ENCODE measurements at places on chromosomes 6 and 20.

DNA sequence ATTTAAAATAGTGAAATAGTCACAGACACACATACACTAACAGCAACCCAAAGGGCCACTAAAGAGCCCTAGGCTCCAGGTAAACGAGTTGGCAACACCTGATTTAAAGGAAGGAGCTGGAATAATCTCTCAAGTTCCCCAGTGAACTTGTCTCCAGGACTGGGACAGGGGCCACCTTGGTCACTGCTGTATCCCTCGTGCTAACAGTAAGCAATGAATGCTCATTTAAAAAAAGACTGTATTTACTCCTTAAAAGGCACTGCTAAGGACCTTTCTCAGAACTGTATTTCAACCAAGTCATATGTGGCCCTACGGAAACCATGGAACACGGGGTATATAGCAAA lies 1.3 kb downstream of the DIDO1 start:
- no peak for DNase-seq

- DNase-seq: no peak
Observed at GRCh38 chr6:153032255-153032882, 29.9 kb upstream of the MTRF1L start.

- no peak for DNase-seq
Observed at GRCh38 chr6:143026696-143027449, 33.8 kb upstream of the AIG1 start.

GRCh38 chr20:7199861-7200260 lies 432.4 kb downstream of the BMP2 start:
- no peak for DNase-seq

DNA sequence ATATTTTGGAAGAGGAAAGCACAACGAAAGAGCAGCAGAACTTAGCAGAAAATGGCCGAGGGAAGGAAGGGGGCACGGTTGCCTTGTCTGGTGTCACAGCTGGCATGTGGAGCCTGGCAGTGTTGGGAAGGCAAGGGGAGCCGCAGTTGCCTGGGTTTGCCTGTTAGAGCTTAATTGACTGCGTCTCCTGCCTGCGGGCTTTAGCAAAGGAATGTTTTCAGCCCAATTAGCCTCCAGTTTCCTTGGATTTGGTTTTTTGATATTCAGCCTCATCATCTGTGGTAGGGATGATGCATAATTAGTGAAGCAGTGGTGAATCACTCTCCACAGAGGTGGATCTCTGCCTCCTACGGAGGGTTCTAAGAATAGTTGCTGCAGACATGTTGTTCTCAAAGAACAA lies 832.6 kb downstream of the QKI start:
- no peak for DNase-seq

DNA sequence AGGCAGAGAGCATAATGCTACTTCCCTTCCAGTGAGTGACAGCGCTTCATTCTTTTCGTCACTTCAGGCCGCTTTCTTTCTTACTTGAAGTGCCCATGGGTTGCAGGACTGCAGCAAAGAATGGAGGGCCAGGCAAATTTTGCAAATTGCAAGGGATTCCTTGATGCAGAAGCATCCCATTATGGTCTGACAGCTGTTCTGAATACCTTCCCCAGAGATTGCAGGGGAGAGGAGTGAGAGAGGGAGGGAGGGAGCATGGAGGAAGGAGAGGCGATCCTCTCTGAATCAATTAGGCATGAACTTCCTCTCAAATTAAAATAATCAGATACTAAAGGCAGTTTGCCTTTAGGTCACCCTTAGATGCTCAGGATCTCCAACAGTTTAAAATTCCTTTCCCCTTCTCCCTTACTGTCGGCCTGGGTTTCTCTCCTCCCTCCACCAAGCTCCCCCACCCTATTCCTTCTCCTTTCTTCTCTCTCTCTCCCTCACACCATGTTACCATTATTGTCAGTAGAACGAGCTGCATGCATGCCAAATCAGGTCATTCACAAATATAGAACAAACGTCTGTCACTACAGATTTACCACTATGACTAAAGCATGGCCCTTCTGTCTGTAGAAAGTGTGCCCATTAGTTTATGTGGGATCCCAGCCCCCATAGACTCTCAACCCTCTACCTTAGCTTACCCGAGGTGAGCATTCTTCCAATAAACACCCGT lies 289.2 kb downstream of the CD83 start:
- no peak for DNase-seq

DNA sequence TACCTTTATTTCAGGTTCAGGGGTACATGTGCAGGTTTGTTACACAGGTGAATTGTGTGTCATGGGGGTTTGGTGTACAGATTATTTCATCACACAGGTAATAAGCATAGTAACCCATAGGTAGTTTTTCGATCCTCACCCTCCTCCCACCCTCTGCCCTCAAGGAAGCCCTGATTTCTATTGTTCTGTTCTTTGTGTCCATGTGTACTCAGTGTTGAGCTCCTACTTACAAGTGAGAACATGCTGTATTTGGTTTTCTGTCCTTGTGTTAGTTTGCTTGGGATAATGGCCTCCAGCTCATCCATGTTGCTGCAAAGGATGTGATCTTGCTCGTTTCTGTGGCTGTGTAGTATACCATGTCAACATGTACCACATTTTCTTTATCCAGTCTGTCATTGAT lies 66.0 kb downstream of the STK4 start:
- no peak for DNase-seq

DNA sequence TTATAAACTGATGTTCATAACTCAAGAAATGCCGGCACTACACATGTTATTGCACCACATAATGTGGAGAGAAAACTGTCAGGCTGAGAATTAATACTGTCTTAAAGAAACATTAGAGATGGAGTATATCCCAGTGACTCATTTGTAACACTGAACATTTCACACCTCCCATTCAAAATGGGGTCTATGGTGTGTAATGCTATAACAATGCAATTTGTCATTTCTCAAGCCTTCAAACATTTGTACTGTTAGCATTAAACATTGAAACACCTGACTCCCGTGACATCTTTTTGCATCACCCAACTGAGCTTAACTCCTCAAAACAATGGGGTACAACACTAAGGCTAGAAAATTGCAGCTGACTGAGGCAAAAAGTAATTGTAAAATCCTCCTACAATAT lies 151.7 kb downstream of the DST start:
- DNase-seq: no peak

DNA sequence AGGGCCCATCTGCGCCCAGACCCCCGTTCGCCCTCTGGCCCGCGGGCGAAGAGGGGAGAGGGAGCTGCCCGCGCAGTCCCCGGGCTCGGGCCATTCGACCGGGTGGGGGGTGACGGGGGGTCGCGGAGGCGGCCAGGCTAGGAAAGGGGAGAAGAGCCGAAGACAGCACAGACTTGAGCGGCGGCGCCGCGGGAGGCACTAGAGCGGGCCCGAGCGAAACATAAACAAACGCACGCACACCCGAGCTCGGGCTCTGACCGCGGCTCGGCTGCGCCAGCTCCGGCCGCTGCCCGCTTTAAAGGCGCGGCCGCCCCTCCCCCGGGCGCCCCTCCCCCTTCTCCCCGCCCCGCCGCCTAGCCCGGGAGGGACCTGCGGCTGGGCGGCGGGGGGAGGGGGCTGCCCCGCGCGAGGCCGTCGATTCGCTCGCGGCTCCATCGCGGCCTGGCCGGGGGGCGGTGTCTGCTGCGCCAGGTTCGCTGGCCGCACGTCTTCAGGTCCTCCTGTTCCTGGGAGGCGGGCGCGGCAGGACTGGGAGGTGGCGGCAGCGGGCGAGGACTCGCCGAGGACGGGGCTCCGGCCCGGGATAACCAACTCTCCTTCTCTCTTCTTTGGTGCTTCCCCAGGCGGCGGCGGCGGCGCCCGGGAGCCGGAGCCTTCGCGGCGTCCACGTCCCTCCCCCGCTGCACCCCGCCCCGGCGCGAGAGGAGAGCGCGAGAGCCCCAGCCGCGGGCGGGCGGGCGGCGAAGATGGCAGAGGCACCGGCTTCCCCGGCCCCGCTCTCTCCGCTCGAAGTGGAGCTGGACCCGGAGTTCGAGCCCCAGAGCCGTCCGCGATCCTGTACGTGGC lies at the start of gene FOXO3:
Gene FOXO3 (plus strand): TSS at position 455 of the 846 bp plus-strand sequence. CDS start 292 bp downstream, at position 747.
- DNase-seq: peak; percentile 69

DNA sequence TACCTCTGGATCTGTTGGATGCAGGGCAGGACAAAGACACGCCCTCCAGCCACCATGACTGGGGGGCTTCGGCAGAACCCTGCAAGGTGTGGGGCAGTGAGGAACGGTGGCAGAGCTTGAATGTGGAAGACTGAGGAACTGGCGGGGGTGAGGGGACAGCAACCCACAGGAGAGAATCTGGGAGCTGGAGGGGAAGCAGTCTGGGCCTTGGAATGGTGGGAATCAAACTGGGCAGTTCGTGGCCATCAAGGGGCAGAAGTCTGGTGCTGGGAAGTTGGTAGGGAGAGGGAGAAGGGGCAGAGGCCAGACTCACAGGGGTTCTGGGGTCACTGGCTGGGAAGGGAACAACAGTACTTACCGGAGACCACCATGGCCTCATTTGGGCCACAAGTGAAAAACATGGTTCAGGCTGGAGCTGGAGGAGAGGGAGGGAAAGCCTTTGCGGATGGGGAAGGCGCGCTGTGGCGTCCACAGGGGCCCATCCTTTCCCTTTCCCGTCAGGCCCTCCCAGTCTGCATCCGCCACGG lies 635 bp downstream of the FLOT1 start:
- no peak for DNase-seq

- no peak for DNase-seq
Observed at GRCh38 chr6:87340230-87340629, 4.4 kb upstream of the C6orf163 start.

- DNase-seq: no peak
Observed at GRCh38 chr6:43193929-43194328, 11.9 kb downstream of the CUL9 start.

- DNase-seq: no peak
Observed at GRCh38 chr6:108685970-108686369, 125.3 kb downstream of the FOXO3 start.

DNA sequence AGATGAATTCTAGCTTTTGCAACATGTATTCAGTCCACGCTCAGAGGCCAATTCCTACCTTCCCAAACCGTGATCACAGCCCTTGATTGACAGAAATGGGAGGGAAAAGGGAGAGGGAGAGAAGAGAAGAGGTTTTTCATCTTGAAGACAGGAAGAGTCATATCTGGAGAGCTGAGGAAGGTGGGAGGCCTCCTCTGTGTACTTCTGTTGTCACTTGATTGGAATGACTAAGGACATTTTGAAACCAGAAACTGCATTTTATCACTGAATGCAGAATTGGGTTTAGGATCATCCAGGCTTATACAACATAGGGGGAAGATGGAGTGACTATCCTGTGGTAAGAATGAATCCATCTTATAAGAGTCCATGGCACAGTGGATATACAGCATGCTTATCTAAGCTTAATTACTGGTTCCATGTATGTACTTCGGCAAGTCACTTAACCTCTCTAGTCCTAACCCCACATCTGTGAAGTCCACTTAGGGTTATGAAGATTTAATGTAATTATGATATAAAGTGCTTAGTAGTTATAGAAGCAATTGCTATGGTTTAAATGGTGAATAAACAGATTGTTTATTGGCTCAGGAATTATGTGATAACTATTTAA lies 144.0 kb downstream of the BCKDHB start:
- no peak for DNase-seq

DNA sequence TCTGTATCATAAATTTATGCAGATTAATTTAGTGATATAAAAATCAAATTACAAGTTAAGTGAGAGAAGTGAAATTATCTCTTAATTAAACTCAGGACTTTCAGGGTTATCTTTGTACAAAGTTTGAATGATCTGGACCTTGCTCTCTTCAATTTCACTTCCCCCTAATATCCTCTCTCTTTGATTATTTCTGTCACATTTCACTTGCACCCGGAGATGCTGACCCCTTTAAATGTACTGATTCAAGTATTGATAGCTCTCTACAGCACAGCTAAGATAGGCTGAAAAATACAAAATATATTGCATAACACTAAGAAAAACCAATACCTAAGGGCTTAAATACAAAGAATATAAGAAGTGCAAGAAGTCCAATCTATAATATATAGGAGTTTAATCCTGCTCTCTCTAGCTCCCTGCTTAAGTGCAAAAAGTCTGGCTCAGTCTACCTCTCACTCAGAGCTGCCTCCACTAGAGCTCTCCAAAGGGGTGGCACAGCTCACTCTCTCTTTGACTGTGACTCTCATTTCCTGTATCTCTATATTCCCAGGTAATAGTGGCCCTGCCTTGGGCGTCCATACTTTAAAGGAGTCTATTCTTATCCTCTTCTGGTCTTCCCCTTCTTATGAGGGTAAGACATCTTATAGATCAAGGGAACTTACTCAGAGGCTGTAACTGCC lies 588.4 kb downstream of the RFPL4B start:
- DNase-seq: no peak

GRCh38 chr6:53090576-53090975 lies 25.4 kb downstream of the FBXO9 start:
- no peak for DNase-seq

GRCh38 chr6:5619249-5619648 lies 357.9 kb downstream of the FARS2 start:
- DNase-seq: no peak

- DNase-seq: no peak
Observed at GRCh38 chr6:32436995-32437836, 2.5 kb upstream of the HLA-DRA start.

DNA sequence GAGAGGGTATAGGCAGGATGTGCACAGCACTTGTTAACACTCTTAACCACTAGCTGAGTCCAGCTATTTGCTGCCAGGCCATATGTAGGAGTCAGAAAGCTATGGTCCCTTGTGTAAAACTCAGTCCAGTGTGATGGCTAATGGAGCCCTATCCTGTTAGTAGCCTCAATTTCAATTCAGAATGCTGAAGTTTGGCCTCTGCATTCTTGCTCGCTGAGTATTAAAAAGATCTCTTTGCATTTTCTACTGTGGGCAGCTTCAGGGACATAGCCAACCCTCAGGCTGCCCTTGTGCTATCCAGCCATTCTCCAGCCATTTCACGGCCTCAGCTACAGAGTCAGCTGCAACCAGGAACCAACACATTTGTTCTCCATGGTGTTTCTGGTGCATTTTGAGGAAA lies 92.5 kb downstream of the SPTLC3 start:
- DNase-seq: no peak

- no peak for DNase-seq
Observed at GRCh38 chr6:145838305-145838704, 23.7 kb upstream of the FBXO30 start.

- no peak for DNase-seq
Observed at GRCh38 chr6:6971369-6971768, 136.4 kb upstream of the RREB1 start.

Measured in LNCaP clone FGC (cell line).